ENCODE measurements at places on chromosomes 12 and 14.

- no peak for DNase-seq
These were observed 5.5 kb downstream of the AJUBA start for GRCh38 chr14:22976620-22977433.

DNA sequence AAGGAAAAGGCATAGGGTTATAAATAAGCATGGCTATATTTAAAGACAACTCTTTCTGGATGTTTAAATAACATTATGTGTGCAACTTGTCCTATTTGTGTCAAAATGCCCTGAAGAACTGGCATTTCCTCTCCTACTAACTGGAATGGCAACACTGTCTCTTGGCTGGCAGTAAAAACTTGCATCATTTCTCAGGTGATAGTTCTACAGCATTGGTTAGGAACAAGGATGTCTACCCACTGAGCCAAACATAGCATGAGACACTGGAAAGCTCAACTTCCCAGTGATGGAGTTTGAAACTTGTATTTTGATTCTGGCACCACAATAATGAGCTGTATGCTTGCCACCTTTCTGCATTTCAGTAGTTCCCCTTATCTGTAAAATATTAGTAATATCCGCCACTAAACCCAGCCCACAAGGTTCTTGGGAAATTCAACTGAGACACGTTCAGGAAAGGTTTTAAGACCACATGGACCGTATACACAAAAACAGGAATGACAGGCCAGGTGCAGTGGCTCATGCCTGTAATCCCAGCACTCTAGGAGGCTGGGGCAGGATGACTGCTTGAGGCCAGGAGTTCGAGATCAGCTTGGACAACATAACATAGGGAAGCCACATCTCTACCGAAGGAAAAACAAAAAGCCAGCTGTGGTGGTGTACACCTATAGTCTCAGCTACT lies 5.1 kb downstream of the SLC38A2 start:
- no peak for DNase-seq

DNA sequence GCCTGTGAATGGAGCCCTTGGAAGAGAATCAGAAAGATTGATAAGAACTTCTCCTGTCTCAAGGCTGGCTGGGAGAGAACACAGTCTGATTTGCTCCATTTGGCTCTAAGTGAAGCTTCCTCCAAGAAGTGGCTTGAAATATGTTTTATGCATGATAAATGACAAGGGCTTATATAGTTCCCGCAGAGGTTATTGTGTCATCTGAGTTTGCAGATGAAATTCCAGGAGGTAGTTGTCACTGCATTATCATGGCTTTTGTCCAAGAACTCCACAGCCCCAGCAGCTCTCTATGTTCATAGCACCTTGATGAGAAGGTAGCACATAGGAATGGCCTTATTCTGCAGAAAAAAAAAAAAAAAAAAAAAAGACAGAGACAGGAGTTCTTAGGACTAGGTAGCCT lies 108.5 kb downstream of the DACT1 start:
- no peak for DNase-seq

DNA sequence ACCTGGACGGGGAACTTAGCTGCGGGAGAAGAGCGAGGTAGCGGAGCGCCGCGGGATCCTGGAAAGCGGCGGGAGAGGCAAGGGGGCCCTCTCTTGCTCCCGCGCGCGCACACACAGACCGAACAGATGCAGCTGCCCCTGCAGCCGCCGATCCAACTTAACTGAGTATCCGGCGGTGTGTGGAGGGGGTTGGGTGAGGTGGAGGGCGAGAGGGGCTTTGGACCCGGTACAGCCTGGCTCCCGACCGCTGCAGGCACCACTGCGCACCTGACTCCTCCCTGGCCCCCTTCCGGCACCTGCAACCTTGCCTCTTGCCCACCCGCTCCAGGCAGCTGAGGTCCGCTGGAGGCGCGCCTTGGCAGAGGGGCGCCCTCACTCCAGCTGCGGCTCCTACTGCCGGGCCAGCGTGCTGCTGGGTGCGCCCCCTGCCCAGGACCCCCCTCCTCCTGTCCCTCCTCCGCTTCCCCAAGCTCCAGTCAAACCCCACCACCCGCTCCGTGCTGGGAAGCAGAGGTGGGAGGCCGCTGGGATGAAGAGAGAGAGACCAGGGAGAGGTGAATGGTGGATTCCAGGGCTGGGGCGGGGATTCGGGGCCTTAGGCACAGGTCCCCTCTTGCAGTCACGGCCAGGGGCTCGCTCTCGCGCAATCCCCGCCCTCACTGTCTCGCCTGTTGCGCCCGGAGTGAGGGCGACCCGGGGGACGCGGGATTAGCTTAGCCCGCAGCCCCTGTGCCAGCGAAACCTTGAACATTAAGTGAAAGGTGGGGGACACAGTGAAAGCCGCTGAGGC lies 2.6 kb downstream of the DIO3 start:
- DNase-seq = no peak

Measured in GM13976 (cell line).